ENCODE measurements at places on chromosomes 2 and 18. TPM values are rescaled to one million over a fixed set of nuclear protein-coding genes. Genes with fewer than 3 reads are reported as not detected.

DNA sequence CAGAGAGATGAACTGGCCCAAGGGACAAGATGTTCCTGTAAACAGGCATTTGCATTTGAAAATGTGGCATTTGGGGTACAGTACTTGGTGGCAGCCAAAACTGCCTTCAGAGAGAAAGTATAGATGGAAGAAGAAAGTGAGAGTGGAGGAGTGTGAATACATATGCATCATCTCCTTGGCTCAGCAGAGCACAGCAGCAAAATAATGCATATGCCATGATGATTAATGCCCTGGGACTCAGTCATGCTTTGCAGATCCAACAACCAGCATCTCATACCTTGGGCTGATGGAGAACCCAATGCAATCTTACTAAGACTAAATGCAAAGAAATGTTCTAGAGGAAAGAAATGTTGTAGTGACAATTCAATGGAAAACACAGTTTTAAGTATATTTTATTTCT, 29.7 kb upstream of the CYTIP start:
- DNase-seq = no peak

DNA sequence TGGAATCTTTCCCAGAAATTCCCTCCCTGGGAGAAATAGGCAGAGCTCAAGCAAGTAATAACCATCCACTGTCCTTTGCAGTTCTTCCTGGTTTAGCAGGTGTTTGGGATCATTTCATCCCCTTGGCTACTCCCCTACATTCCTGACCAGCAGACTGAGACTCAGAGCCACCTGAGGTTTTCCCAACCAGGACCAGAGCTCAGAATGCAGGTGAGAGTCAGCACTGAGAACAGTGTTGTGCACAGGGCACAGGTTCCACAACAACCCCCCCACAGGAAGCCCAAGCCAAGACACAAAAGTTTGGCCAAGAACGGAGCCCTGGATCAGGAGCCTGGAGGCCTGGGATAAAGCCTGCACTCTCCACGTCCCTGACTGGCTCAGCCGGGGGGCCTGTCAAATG, 21.0 kb upstream of the LOXHD1 start:
- DNase-seq = no peak

DNA sequence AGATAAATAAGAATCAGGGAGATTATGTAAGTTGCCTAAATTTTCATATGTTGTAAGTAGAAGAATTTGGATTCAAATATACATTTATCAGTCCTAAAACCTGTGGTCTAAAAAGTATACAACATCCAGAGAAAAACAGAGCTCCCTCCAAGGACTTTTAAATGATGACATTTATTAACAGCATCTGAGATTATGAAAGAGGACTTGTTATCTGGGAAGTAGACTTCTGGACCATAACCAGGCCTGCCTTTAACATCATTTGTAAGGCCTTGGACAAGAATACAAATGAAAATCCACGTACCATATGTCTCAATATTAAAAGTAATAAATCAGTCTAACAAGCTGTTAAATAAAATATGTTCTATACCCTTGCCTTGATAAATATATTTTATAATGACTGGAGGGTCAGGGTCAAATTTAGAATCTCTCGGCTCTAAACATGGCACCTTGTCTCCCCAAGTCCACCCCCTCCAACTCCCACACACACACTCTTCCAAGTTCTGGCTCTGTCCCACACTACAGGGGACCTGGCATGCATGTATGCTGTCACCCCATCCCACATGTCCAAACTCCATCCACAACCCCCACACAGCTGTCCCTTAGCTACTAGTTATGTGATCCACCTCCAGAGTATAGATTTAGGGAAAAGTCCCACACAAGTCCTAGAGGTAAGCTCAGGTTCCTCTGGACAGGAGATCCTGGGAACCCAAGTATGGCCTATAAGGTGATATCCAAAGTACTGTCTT, 382.6 kb downstream of the CDH2 start:
- DNase-seq = no peak

GRCh38 chr2:53230691-53231090, 536.9 kb upstream of the CHAC2 start:
- no peak for DNase-seq

DNA sequence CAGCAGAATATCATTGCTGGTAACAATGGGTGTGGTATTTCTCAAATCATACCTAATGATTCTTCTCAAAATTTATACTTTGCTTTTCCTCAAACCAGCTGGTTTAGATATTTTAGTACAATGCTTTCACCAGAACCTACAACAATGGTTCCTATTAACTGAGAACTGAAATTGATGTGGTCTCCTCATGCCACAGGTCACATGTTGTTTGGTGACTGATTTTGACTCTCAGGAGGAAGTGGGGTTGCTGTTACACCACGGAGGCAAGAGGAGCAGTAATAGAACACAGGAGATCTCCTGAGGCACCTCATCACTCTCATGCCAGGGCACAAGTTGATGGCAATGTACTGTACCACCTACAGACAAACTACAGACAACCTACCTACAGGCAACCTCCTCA, 3.0 kb upstream of the CEP68 start:
- no peak for DNase-seq

DNA sequence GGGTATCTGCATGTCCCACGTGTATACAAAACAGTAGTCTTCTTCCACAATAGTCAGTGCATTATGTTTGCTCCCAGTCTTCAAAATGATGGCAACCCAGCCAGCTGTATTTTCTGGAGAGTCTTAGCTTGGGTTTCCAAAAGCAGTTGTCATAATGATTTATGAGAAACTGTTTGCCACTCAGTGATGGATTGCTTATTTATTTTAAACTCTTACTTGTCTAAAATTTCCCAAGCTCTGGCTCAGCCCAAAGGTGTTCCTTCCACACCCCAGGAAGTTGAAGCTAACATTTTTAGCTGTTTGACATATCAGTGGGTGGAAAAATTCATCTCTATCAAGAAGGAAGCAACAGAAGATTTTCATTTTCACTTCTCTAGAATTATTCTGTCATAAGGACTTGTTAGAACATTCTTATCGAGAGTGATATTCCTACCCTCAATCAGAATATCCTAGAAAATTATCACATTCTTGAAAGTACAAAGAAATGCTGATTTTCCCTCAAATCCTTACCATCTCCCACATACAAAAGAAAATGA, 78.8 kb downstream of the ASAP2 start:
- DNase-seq = no peak

GRCh38 chr2:118614841-118615271, 232.6 kb downstream of the EN1 start:
- DNase-seq = no peak

GRCh38 chr2:209458008-209458979, 34.4 kb downstream of the MAP2 start:
- no peak for DNase-seq

DNA sequence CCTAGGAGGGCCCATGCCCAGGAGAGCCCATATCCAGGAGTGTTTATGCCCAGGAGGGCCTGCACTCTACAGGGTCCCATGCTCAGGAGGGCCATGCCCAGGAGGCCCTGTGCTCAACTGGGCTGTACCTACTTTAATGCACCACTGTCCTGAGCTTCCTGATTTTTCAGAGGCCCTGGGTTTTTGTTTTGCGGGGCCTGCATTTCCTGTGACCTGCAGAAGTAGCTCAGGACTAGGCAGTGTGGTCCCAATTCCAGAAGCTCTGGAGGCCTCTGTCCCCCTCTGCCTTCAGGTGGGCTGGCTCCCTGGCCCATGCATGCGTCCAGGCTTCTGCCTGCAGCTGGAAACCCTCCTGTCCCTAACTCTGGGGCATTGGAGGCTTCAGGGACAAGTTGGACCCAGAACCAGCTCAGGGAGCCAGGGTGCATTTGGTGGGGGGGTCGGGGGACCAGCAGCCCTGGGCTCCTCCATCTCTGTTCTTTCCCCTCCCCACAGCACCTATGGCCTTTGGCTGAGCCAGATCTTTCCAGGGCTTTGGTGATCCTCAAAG, 10.8 kb downstream of the GPR35 start:
- no peak for DNase-seq

GRCh38 chr2:71603851-71604725, 150.7 kb downstream of the DYSF start:
- DNase-seq = no peak

- DNase-seq = no peak
Measured at GRCh38 chr2:96895746-96896651, 26.1 kb upstream of the SEMA4C start.

CTAGE1 gene
- 0.08 TPM for total RNA-seq

- no peak for DNase-seq
Measured at GRCh38 chr18:49109565-49110251, 158.9 kb upstream of the SMAD7 start.

- DNase-seq = no peak
Measured at GRCh38 chr2:12931186-12931844, 214.6 kb downstream of the TRIB2 start.

- no peak for DNase-seq
Measured at GRCh38 chr2:181464966-181465365, 7.8 kb downstream of the ITGA4 start.

- no peak for DNase-seq
Measured at GRCh38 chr2:162174746-162175145, 22.7 kb upstream of the GCG start.

Data from right atrium auricular region (tissue), 2 donors.